Activated CD8-positive, alpha-beta memory T cell treated with anti-CD3 and anti-CD28 coated beads for 48 hours (primary cell): ENCODE measurements at places on chromosomes 2 and 18.

DNA sequence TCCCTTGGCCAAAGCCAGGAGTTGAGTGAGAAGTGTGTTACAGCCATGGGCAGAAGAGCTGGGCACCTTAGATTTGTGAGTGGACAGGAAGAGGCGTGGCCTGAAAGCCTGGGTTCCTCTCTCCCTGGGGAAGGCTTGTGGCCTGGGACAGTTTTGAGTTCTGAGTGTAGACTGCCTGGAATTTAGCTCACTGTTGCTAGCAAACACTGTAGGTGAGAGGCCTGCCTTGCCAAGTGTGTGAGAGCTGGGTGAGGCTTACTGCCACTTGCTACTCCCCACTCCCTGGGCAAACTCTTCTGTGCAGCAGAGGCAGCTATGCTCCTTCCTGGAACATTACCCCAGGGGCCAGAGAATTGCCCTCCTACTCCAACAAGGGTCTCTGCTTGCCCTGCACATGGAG lies 150.0 kb upstream of the GALNT5 start:
- no peak for DNase-seq

GRCh38 chr2:158539176-158540005 lies 82.6 kb downstream of the PKP4 start:
- no peak for DNase-seq

DNA sequence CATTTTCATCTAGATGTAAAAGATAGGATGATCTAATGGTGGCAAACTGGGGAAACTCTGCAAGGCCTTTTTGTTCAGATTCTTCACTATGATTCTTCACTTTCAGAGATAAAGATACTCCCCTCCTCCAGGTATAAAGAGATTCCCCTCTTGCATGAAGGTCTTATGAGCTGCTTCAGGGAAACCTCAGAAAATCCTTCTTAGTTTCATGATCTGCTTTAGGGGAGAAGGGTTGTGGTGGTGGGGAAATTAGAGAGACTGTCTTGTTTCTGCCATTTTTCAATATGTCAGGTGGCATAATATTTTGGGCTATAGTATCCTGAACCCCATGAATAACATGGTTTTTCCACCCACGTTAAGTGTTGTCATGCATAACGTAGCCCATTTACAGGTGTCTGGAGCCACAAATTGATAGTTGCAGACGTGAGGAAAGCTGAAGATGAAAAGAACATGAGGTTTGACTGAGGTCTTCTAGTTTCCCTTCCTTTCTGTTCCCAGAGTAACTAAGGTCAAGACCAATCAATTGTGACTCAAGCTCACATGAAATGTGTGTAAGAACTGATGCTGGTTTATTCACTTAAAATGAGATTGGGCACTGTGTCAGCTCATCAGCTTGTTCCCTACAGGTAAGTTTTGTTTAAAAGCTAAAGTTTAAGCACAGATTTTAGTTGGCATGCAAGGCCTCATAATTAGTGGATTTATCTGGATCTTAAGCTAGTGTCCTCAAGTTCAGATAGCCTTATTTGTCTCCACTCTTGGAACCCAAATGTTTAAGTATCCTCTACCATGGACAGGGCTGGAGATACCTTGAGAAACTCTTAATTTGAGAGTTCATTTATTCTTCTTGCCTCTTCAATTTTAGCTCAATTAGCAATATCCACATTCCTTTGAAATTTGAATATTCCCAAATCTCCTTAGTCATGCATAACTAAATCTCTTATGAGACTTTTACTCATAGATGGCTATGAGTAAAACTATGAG lies 304.5 kb upstream of the FANCL start:
- DNase-seq = no peak

DNA sequence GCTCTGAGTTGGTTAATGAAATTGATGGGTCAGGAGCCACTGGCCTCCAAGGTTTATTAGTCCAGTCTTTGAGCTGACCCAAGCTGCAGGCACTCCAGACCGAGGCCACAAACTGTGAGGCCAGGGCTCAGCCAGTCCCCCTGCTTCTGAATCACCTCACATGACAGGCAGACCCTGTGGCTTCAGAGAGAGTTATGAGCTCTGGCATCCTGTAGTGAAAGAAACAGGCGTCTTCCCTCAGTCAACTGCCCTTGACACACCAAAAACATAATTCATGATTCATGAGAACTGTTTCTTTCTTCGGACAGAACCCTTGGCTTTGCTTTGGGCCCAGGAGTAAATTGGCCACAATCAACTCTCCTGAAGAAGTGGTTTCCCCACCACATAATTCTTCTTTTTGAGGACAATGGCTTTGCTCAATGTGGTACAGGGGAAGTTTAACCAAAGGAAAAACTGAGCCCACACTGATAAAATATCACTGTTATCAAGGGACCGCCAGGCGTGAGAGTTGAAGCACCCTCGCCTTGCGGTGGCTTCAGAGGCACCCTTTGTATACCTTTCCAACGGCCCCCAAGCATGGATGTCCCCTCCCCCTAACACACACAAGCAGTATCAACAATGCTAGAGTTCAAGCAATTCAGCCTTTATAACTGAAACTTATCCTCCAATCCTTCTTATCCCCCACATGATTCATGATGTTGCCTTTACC lies 226.9 kb downstream of the CYRIA start:
- DNase-seq = no peak

DNA sequence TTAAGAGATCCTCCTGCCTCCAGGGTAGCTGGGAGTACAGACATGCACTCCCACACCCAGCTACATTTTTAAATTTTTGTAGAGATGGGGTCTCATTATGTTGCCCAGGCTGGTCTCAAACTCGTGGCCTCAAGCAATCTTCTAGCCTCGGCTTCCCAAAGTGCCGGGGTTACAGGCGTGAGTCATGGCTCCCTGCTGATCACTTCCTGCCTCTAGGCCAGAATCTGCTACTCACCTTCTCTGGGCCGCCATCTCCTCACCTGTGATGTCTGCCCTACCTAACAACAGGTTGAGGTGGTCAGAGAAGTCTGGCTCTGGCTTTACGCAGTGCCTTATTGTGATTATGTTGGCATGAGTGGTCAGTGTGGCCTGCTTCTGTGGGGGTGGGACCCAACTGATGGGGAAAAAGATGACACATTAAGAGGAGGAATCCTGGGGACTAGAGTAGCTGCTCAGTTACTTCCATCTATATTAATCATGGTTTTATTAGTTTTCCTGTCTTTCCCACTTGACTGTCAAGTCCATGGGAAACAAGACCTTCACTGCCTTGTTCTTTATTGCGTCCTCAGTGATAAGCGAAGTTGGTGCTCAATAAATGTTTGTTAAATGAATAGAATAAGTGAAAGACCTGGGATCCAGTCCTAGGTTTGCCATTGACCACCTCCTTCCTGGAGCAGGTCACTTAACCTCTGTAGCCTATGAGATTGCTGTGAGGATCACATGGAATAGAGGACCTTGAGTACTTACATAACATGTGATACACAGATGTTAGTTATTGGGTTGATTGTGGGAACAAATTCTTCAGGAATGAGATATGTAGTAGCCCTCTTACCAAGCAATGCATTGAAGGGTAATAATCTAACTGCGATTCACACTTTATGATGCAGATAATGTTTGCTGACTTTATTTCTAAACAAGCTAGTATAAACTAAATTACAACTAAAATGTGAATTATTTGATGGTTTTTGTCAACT lies 15.7 kb downstream of the KCTD1 start:
- no peak for DNase-seq

DNA sequence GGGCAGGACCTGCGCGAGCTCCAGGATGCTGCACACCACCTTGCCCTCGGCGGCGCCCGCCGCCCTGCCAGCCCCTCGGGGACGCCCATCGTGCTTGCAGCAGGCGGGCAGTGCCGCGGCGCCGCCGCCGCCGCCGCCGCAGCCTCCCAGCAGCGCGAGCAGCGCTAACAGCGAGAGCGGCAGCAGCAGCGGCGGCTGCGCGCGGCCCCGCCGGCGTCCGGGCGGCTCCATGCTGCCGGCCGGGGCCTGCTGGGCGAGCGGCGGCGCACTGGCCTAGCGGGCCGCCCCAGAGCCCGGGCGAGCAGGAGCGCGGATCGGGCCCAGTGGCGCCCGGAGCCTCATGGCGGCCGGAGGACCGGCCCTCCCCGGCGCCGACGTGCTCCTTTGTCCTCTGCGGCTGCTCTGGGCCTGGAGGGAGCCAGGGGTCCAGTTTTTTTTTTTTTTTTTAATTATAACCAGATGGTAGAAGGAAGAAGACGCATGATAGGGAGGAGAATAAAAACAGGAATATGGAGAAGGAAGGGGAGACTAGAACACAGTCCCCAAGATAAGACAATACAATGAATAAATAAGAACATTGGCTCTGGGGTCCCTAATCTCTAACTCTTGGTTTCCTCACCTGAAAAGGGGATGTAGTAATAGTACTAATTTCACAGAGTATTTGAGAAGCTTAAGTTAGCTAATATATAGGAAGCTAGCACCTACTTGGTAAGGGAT lies 17.1 kb upstream of the ANKRD62 start:
- DNase-seq = no peak

DNA sequence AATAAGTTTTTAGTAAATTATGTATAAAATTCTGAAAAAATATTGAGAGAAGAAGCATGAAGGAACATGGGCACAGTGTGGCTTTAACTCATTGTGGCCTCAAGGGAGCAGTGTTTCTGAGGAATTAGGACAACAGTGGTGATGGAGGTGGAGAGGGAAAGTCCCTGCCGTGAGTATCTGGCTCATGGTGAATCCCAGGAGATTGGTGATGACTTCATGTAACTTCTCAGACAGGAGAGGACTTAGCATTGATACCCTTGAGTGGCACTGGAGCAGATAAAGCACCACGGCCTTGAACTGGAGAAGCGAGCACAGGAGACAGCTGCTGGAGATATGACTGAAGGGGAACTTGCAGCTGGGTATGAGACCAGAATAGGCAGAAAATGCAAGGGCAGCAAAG lies 35.0 kb upstream of the LRP1B start:
- no peak for DNase-seq

DNA sequence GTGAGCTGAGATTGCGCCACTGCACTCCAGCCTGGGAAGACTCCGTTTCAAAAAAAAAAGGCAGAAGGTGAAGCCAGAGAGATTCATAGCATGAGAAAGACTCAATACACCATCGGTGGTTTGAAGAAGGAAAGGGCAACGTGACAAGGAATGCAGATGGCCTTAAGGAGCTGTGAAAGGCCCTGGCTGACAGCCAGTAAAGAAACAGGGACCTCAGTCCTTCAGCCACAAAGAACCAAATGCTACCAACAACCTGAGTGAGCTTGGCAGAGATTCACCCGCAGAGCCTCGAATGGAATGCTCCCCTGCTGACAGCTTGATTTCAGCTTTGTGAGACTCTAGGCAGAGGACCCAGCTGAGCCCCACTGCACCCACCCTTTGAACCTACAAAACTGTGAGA lies 154.9 kb upstream of the NDUFV2 start:
- DNase-seq = no peak

DNA sequence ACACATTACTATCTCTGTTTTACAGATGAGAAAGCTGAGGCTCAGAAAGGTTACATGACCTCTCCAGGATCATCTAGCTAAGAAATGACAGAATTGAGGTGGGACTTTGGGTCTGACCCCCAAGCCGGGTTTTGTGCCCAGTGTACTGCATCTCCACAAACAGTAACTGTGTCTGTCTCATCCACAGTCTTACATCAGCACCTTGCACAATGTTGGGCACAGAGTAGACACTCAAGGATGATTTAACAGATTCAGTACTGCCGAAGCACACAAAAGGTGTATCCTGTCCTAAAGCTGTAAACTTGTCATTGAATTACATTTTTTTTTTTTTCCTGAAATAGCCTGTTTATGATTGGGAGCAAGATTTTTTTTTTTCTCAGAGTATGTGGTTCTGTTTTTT lies 84.8 kb downstream of the ADCYAP1 start:
- DNase-seq = no peak

DNA sequence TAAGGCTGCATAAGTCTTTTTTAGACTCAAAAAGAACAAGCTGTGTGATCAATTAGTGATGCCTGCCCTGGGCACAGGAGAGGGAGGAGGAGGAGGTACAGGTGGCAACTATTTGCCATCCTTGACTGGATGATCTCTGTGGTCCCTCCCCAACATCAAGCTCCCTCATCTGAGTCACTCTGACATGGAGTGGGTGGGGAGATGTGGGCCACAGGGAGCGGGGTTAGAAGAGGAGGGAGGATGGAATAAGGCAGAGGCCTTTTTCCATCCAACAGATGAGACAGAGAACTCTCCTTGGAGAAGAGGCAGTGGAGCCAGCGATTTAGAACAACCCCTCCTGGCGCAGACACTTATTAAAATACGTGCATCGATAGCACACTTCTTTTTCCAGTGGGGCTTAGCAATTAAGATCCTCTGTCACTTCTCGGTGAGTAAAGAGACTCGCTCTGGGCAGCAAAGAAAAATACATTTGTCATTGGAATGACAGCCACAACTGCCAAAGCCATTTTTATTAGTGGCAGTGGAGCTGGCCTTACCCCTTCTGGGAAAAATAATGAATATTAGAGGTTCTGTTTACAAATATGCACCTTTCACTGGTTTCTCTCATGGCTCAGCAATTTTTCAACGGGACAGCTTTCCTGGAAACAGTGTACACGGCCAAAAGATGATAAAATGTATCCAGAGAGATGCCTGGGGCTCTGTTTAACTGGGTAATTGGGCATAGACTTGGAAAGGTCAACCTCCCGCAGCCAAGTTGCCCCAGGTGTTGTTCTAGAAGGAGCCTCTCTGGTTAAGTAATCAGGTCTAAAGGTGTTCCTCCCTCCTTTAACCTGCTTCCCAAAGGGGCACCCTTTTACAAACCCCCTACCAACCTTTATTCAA lies 238.4 kb upstream of the CXCR4 start:
- no peak for DNase-seq

DNA sequence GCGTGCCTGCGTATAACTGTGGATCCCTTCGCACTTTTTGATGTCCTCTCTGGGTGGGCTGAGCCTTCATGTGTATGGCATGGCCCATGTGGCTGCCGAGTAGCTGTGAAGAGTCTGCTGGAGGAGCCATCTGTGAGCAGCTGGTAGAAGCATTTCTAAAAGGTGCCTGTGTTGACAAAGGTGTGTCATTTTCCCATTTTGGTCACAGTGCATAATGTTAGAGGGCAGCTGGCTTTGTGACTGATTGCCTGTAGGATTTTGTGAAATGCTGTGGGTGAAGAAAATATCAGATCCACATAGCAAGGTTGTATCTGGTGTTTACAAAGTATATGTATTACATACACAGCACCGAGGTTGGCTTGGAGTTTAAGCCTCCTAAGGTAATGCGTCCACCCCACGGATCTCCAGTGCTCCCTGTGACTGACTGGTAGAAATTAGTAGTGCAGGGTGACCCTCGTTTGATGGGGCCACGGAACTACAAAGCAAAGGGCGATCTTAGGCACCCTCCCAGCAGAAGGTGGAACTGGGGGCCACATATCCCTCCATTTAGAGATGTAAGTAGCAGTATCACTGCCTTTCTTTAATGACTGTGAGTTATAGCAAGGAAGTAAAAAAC lies 16.5 kb downstream of the GATA6 start:
- no peak for DNase-seq

- DNase-seq = no peak
These were observed 23.6 kb upstream of the ZCCHC2 start for GRCh38 chr18:62499263-62499650.

DNA sequence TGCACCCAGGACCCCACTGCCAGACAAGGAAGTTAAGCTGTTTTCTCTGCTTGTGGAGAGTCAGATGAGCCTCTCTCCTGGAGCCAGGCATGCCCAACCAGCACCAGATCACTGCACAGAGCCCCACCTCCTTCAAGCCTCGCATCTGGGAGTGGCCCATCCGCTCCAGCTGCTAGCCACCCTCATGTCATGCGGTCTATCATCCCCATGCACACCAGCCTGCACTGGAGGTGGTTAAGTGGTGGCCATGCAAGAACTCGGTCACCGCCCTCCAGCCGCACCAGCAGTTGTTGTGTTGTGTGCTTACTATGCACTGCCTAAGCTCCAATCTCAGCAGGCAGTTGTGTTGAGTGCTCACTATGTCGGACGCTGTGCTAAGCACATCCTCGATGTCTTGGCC lies 177.9 kb upstream of the SLC14A2 start:
- DNase-seq = no peak

GRCh38 chr2:160434254-160434948 lies 59.2 kb downstream of the RBMS1 start:
- no peak for DNase-seq
